ENCODE measurements at places on chromosomes 7 and 10. TPM values are rescaled to one million over a fixed set of nuclear protein-coding genes. Genes with fewer than 3 reads are reported as not detected.

DNA sequence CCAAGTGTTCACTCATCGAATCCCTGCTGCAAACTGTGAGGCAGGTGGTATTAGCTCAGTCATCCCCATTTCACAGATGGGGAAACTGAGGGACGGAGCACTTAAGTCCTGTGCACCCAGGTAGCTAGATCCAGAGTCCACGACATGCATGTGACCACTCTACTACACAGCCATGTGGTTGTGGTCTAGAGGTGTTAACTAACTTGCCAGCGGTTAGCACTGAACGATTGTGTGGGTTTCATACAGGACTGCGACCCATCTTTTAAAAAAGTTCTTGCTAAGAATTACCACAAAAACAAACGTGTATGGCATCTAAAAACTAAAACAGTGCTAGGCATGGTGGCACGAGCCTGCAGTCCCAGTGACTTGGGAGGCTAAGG lies 16.1 kb upstream of the ABCC2 start:
- DNase-seq = no peak

RELN gene
- 0.03 TPM for total RNA-seq

FAM237B gene
- not detected for total RNA-seq

LYZL1 gene
- not detected for total RNA-seq

HIF1AN gene
- 10.3 TPM for total RNA-seq
